ENCODE measurements at places on chromosomes 2 and 18.

DNA sequence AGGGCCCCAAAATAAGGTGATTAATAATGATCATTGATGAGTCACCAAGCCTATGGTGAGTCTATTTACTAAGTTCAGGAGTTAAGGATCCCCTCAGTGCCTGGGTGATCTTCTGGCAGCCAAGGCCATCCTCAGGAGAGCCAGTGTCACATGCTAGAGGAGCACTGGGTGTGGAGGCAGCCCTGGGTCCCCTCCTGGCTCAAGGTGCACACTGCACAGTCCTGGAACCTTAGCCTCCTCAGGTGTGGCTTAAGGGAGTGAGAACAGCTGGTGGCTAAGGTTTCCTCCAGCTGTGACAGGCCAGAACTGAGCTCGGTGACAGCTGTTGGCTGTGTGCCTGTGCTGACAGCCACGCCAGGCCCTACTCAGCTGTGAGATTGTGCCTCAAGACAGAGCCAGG, 52.1 kb upstream of the ACAA2 start:
- no peak overlapping the region for H3K4me3 ChIP-seq
- H3K36me3 ChIP-seq: no peaks in the 10 kb centered on the region
- peak; percentile 19 for DNase-seq

GRCh38 chr18:11757084-11757590, 68.1 kb downstream of the GNAL start:
- H3K27ac ChIP-seq: no peak overlapping the region
- H3K36me3 ChIP-seq: no peaks in the 10 kb centered on the region
- no peak overlapping the region for H3K4me3 ChIP-seq
- H3K27me3 ChIP-seq: peaks cover 29% of the 10 kb centered on the region

DNA sequence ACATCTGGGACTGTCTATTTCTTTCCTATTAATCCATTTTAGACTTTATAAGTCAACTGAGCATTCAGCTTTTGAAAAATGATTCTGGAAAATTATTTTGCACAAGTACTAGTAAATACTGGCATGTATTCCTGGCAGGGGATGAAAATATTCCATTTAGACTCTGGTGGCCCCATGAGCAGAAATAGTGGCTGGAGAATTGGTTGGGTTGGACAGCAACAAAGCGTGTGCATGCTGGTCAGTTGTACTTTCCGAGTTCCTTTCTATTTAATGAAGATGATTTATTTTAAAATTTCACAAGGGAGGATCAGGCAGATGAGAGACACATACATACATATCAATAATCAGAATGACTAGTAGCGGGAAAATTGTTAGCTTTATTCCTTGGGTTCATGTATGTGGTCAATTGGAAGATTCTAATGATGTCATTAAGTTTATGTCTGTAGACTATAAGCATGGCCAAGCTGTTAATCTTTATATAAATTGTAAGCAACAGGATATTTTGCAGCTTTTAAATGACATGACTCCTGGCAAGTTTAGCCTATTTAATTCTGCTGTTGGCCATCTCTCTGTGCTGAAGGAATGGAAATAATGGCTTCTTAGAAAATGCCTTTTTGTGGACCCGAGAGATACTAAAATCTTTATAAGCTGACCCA, 541.6 kb downstream of the SLC4A3 start:
- H3K27me3 ChIP-seq: no peaks in the 10 kb centered on the region
- H3K4me1 ChIP-seq: no peaks in the 10 kb centered on the region
- H3K27ac ChIP-seq: no peak overlapping the region

DNA sequence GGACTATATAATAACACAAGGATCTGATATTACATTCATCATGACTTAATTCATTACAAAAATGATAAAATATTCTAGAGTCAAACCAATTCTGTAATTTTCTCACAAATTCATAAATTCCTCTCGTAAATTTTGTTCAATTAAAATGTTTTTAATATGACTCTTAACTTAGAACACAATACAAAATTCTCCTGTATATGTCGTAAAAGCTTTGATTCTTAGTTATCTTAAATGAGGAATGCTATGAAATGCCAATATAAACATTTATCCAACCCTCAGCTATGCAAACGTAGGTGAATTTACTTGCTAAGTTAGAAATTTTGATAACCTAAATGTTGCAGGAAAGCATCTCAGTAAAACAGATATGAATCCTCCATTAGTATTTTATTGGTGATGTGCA, 28.9 kb downstream of the ARHGAP15 start:
- no peak overlapping the region for H3K4me3 ChIP-seq
- DNase-seq: no peak
- peaks cover 14% of the 10 kb centered on the region for H3K27me3 ChIP-seq
- no peak overlapping the region for H3K27ac ChIP-seq

DNA sequence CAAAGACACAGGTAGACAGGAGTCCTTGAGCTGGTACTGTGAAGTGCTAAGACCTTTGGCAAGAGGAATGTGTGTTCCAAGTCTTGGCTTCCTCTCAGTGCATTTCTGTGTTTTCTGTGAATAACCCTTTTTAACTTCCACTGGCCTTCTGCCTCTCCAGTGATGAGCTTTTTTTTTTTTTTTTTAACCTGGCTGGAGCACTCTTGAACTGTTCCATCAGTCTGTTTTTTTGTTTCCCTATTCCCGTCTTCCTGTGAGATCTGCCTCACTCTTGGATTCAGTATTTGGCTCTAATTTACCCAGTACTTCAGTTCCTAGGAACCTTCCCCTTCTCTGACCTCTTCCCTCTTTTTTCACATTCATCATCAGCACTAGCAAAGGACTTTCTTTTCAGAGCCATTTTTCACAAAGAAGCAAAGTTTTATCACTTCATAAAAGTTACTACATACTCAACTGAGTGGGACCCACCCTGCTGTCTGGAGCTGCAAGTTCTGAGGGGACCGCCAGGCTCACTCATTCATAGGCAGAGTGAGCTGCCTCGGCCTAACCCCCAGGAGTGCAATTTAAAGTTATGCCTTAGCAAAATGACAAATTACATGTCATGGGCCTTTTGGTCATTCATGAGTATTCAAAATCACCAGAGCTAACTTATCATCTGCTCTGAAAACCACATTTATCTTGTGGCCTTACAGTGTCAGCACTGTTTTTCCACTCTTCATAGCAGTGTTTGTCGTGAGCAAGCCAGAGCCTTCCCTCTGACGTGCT, 126.9 kb upstream of the DAPL1 start:
- H3K27me3 ChIP-seq: no peaks in the 10 kb centered on the region
- peaks cover 32% of the 10 kb centered on the region for H3K4me1 ChIP-seq
- H3K27ac ChIP-seq: peak overlapping the region; percentile 23
- peak; percentile 17 for DNase-seq

DNA sequence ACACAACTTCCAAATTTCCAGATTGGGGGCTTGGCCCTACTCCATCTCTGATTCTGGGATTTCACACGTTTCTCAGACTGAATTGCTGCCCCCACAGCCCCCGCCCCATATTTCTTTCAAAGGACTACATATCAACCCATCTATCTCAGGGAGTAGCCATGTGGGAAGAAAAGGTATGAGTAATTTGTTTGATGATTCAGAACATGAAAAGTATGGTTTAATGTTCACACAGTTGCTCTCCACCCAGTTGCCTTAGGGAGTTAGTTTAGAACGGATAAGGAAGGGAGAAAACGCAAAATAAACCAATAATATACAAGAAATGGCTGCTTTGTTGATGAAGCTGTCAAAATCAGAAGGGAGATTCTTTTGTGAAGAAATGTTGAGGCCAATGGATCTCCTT, 145.1 kb downstream of the PIEZO2 start:
- H3K4me3 ChIP-seq: no peak overlapping the region
- peak; percentile 23 for DNase-seq
- H3K36me3 ChIP-seq: no peaks in the 10 kb centered on the region

DNA sequence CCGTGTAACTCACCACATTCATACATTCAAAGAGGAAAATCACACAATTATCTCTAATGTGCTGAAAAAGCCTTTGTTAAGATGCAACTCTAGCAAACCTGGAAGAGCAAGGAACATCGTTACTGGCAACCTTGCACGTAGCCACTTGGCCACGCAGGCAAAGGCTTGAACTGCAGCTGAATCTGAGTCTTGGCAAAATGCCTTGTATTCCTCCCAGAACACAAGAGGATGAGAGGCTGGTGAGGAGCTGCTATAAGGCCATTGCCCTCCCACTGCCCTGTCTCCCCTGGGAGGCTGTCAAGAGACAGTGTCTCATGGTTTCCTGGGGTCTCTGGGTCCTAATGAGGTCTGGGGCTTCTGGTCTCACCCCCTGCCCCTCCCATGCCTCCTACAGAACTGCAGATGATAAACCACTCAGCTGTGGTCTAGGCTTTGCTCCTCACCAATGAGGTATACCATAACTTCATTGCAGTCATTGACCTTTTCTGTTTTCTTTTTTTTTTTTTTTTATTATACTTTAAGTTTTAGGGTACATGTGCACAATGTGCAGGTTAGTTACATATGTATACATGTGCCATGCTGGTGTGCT, 141.4 kb downstream of the SPP2 start:
- no peaks in the 10 kb centered on the region for H3K4me1 ChIP-seq
- no peak overlapping the region for H3K27ac ChIP-seq
- no peak for DNase-seq

- no peak overlapping the region for H3K27ac ChIP-seq
- peaks cover 26% of the 10 kb centered on the region for H3K4me1 ChIP-seq
- no peaks in the 10 kb centered on the region for H3K36me3 ChIP-seq
- no peaks in the 10 kb centered on the region for H3K27me3 ChIP-seq
- no peak for DNase-seq
- H3K4me3 ChIP-seq: no peak overlapping the region
These were observed 46.5 kb downstream of the IL1RL2 start for GRCh38 chr2:102233132-102233884.

- DNase-seq: no peak
- H3K27ac ChIP-seq: no peak overlapping the region
- no peaks in the 10 kb centered on the region for H3K36me3 ChIP-seq
- H3K4me1 ChIP-seq: peaks cover 4% of the 10 kb centered on the region
These were observed 1037.2 kb upstream of the ACVR2A start for GRCh38 chr2:146807568-146808168.

GRCh38 chr18:28176698-28176947, 307 bp downstream of the CDH2 start:
- H3K36me3 ChIP-seq: no peaks in the 10 kb centered on the region
- H3K4me3 ChIP-seq: peak overlapping the region; percentile 76
- H3K27ac ChIP-seq: peak overlapping the region; percentile 50
- no peak for DNase-seq
- H3K4me1 ChIP-seq: peaks cover 47% of the 10 kb centered on the region
- no peaks in the 10 kb centered on the region for H3K27me3 ChIP-seq

DNA sequence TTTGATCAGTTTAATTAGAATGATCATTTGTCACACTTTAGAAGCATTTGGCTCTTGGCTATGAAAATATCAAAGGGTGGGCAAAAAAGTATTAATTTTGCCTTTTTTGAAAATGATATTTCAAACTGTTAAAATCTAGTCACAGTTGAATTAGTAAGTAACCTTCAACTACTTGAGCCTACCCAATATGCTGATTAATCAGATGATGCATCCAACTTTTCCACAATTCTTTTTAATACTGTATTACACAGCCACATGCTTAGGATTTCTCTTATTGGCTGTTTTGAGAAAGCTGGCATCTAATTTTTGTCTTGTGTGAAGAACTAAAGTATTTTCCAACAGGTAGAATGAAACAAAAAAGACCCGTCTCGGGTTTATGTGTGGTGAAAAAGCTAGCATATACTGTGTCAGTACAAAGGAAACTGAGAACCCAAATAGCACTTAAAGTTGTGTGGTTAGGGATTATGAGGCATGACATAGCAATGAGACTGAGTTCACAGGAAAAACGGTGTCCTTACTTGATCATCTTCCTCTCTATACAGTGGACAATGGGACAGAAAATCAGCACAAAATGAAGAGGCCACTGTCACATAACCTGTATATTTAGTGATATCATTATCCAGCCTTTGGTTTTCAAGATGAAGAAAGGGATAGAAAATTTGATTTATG, 11.7 kb downstream of the OSBPL6 start:
- no peaks in the 10 kb centered on the region for H3K36me3 ChIP-seq
- H3K27ac ChIP-seq: peak overlapping the region; percentile 69
- H3K4me1 ChIP-seq: peaks cover 22% of the 10 kb centered on the region

DNA sequence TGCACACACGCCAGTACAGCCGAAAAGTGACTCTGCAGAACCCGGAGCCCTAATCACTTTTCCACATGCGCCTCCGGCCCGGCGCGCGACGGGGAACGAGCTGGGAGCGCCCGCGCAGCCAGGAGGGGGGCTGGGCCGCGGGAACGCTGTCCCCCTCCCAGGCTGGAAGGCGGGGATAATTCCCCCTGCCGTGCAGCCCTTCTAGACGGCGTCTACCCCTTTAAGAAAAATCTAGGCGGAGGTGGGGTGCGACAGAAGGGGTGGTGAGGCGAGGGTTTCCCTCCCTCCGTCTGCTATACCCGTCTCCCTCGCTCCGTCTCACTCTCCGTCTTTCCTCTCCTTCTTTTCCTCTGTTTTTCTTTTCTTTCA, 2.4 kb downstream of the CYP26B1 start:
- H3K4me1 ChIP-seq: peaks cover 9% of the 10 kb centered on the region
- peak; percentile 55 for DNase-seq
- H3K36me3 ChIP-seq: no peaks in the 10 kb centered on the region
- peak overlapping the region; percentile 52 for H3K4me3 ChIP-seq
- H3K27ac ChIP-seq: no peak overlapping the region

DNA sequence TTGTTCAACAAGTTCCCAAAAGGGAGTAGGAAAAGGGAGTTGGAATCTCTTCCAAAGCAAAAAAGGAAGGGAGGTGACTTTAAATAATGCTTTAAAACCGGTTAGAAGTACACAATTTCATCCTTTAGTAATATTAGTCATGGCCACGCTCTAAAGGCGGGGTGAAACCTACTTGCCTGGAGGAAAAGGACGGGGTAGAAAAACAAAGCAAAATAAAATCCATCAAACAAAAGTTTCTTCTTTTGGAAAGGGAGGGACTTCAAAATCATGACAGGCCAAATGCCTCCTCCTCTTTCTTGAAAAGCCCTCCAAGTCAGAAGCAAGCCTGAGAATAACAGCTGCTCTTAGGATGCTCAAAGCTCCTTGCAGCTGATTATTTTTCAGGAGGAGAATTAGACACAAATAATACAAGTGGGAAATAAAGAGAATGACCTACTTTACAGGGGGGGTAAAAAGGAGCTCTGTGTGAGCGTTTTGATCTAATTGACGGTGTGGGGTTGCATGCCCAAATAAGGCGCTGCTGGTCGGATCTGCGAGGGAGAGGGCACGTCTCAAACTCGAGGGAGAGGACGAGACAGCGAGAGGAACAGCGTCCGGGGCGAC, 1.8 kb upstream of the NPAS2 start:
- H3K27me3 ChIP-seq: no peaks in the 10 kb centered on the region
- peak; percentile 52 for DNase-seq
- H3K27ac ChIP-seq: peak overlapping the region; percentile 15
- H3K36me3 ChIP-seq: no peaks in the 10 kb centered on the region

GRCh38 chr18:12747530-12748315, 44.9 kb downstream of the PSMG2 start:
- H3K4me1 ChIP-seq: peaks cover 31% of the 10 kb centered on the region
- no peak for DNase-seq
- H3K27me3 ChIP-seq: no peaks in the 10 kb centered on the region
- H3K27ac ChIP-seq: no peak overlapping the region

GRCh38 chr2:141317986-141318385, 812.8 kb downstream of the LRP1B start:
- H3K4me3 ChIP-seq: no peak overlapping the region
- no peaks in the 10 kb centered on the region for H3K4me1 ChIP-seq
